ENCODE measurements at places on chromosomes 3 and 15.

GRCh38 chr3:169760479-169760878, 4.4 kb downstream of the TERC start:
- no peak for DNase-seq

GRCh38 chr3:184129012-184129411, 6.1 kb upstream of the EIF2B5 start:
- DNase-seq = no peak

GRCh38 chr15:90812958-90813265, 55.5 kb upstream of the FURIN start:
- DNase-seq = no peak

DNA sequence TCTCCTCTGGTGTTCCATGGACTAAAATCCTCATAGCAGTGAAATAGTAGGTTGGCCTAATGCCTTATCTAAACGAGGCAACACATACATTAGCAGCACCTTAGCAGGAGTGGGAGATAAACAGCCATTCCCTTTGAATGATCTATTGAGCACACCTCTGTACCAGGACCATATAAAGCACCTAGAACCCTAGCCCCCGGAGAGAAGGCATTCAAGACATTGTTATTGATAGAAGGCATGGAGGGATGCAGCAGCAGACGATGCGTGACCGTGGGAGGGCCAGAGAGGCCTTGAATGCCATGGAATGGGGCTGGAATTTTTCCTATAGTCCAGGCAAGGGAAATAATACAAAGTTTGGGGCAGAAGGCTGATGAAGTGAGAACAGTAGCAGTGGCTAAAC, 6.6 kb upstream of the SEMA5B start:
- DNase-seq = no peak

- DNase-seq = no peak
Measured at GRCh38 chr15:32729700-32730395, 12.0 kb downstream of the GREM1 start.

All from CD4-positive, CD25-positive, alpha-beta regulatory T cell (primary cell).